ENCODE measurements at places on chromosomes 5 and 9.

GRCh38 chr5:73912821-73913271, 286.9 kb downstream of the ARHGEF28 start:
- DNase-seq = no peak

DNA sequence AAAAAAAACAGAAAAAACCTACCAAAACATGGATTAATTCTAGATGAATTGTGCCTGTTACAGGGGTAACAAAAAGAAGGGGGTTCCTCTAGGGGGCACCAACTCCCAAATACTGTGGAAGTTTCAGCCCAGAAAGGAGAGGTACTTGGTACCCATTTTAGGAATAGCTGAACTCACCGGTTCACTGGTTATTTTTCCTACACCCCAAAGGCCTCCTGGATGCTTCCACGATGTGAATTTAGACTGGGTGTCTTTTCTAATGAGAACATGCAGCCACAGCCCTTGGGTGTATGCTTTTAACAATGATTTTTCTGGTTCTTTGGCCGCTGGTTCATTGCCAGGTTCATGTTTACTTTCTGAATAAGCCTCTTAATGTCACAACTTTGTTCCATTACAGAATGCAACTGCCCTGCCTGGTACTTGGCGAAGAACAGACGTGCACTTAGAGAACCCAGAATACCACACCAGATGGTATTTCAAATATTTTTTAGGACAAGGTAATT, 46.7 kb downstream of the GARNL3 start:
- no peak for DNase-seq

DNA sequence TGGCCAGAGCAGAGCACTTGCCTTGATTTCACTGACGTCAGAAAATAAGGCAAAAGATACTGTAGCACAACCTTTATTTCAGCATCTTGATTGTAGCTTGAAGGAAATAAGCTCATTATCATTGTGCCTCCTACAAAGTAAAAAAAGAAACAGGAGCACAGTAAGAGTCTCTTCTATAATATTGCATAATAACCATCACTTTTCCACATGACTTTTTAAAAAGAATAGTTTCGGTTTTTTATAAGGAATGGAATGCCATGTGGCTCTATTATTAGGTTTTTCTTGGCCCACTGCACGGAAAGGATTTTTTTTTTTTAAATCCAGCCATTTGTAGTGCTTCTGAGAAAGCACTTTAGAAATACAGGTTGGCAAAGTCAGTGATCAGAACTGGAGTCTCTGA, 655.3 kb downstream of the LRRC70 start:
- DNase-seq = no peak

- DNase-seq = peak; percentile 20
Observed at GRCh38 chr9:15306068-15306756, 804 bp downstream of the TTC39B start.

- no peak for DNase-seq
Observed at GRCh38 chr5:77139001-77139400, 51.9 kb upstream of the ZBED3 start.

DNA sequence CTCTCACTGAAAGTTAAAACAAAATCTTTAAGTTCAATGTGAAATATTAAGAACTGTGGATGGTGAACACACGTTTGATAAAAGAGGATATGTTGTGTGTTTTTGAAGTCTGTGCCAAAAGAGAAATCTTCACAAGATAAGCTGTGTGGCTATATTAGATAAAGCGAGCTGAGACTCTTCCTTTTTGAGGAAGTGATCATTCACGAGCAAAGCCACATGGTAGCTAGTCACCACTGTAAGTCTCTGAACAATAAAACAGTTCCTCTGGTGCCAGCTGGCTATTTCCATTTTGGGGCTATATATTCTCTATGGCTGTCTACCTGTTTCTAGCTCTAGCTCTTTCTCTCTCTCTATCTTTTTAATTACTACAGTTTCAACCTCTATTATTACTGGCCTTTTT, 1849.2 kb upstream of the C9orf72 start:
- no peak for DNase-seq
